ENCODE measurements at places on chromosomes 2 and 18. TPM values are rescaled to one million over a fixed set of nuclear protein-coding genes. Genes with fewer than 3 reads are reported as not detected.
A peak's percentile ranks its signal among the peaks of the same experiment; 100 is the strongest.

- no peak for DNase-seq
These were observed 148.7 kb downstream of the CTIF start for GRCh38 chr18:48687346-48688042.

DNA sequence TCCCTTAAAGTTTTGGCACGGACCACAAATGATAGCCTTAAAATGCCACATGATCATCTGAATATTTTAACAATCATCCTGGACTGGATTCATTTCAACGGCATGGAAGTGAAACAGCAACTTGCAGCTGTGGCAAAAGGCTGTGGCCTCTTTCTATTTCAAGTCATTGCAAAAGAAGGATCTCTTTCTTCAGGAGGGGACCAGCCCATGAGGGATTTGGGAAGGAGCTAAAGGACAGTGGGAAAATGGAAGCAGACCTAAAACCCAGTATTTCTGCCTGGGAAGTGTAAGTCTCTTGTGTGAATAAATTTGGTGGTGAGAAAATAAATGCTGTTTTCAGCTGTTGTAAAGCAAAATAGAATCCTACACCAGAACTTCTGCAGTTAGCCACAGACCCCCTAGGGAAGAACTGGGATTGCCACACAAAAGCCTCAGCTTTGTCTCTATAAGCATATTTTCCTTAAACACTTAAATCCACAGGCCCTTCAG, 107.3 kb upstream of the ZFP36L2 start:
- DNase-seq = peak; percentile 70

The SLC11A1 gene
- 8.9 TPM for polyA plus RNA-seq

The CACNB4 gene
- polyA plus RNA-seq = 0.03 TPM

DNA sequence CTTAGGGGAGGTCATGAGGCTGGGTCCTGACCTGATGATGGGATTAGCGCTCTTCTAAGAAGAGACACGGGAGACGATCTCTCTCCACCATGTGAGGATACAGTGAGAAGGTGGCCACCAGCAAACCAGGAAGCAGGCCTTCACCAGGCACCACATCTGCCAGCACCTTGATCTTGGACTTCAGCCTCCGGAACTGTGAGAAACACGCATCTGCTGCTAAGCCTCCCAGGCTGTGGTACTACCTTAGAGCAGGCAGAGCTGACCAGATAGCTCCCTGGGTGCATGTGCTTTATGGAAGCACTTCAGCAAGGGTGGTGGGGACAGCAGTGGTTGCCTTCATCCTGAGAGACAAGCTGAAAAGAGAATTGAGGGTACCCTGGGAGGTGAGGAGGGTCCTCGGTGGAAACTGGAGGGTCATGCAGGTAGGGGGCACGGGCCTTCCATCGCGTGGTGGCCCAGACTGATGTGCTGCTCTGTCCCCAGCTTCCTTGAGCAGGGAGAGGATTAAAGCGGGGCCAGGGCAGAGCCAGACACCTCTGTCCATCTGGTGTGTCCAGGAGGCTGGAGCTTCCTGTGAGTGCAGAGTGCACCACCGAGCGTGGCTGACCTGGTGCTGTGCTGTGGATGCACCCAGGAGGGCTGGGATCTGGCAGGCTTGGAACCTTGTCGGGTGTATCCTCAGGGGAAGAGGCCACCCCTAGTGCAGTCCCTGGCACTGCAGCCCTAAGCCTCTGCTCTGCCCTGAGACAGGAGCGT, 42.9 kb upstream of the HS6ST1 start:
- no peak for DNase-seq

GRCh38 chr2:160469621-160470204, 23.9 kb downstream of the RBMS1 start:
- no peak for DNase-seq
